ENCODE measurements at places on chromosomes 6 and 20.

- no peak for DNase-seq
These were observed 26.1 kb downstream of the RRBP1 start for GRCh38 chr20:17655865-17656479.

- DNase-seq, result no peak
These were observed 89.9 kb upstream of the NEDD9 start for GRCh38 chr6:11322252-11322885.

DNA sequence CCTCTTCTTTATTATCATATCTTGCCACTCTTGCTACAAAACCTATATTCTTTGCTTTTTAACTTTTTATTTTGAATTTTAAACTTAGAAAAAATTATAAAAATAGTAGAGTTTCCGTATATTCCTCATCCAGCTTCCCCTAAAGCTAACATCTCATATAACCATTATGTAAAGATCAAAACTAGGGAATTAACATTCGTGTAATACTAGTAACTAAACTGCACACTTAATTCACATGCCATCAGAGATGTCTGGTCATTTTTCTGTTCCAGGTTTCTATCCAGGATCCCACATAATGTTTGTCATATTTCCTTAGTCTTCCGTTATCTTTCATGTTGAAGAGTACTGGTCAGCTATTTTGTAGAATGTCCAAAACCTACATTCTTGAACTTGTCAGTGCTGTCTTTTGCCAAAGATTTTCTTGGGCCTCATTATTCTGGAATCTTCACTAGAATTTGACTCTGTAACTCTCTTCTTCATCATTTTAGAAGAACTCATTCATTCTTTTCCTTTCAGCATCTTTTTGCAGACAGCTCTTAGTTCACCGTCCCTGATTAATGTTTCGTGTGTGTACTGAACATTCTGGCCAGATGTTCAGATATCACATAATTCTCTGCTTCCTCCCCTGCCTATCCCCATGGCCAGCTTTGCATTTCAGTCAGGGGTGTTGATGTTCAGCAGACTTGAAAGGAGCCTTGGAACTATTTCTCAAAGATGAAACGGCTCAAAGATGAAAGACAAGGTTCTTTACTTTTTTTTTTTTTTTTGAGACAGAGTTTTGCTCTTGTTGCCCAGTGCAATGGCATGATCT lies 9.4 kb downstream of the CTNNBL1 start:
- DNase-seq, result no peak

- no peak for DNase-seq
These were observed 72.4 kb upstream of the GTSF1L start for GRCh38 chr20:43799150-43799711.

DNA sequence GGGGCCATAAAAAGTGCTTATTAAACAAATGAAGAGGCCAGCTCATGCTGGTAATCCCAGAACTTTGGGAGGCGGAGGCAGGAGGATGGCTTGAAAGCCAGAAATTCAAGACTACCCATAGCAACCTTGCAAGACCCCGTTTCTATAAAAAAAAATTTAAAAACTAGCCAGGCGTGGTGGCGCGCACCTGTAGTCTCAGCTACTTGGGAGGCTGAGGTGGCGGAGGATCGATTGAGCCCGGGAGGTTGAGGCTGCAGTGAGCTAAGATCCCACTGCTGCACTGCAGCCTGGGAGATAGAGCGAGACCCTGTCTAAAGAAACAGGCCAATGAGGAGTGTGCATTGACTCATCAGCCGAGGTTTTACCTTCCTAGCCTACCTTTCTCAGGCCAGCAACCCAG lies 15.2 kb downstream of the NPEPL1 start:
- DNase-seq, result no peak

GRCh38 chr6:116070616-116071389 lies 10.1 kb upstream of the FRK start:
- DNase-seq, result no peak

DNA sequence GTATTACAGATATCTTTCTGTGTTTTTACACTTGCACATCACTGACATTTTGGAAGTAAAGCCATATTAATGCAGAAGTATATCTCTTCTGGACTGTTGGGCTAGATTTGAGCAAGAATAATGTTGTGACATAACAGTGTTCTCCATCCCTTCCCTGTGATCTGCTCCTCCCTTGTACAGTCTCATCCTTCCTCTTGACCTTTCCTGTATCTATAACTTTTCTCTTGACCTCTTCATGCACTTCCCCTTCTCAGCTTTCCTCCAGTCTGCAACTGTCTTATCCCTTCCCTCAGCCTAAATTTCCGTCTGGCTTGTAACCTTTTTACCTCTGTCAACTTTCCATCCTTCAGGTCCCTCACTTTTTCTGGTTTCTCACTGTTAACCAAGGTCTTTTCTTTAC lies 29.8 kb downstream of the NCOA3 start:
- DNase-seq, result no peak

DNA sequence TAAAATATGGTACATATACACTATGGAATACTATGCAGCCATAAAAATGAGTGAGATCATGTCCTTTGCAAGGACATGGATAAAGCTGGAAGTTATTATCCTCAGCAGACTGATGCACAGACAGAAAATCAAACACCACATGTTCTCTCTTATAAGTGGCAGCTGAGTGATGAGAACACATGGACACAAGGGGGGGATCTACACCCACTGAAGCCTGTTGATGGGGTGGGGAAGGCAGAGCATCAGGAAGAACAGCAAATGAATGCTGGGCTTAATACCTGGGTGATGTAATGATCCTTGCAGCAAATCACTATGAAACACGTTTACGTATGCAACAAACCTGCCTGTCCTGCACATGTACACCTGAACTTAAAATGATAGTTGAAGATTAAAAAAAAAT lies 71.3 kb downstream of the MANEA start:
- DNase-seq, result no peak

- no peak for DNase-seq
These were observed 10.8 kb upstream of the WTAP start for GRCh38 chr6:159716247-159717096.

- no peak for DNase-seq
These were observed 298.2 kb upstream of the MARCKS start for GRCh38 chr6:113558966-113559365.

- DNase-seq, result no peak
These were observed 330.8 kb upstream of the DEFB112 start for GRCh38 chr6:50380406-50381098.

GRCh38 chr6:13534536-13534935 lies 39.9 kb upstream of the SIRT5 start:
- no peak for DNase-seq

Data from large intestine (tissue), 12 donors.